ENCODE measurements at places on chromosomes 6 and 20. TPM values are rescaled to one million over a fixed set of nuclear protein-coding genes. Genes with fewer than 3 reads are reported as not detected.

Gene ALDH8A1
- 0.31 TPM for polyA plus RNA-seq

Gene OXT
- not detected for polyA plus RNA-seq

Gene POU3F2
- not detected for polyA plus RNA-seq

Gene MYB
- 1.5 TPM for polyA plus RNA-seq

Gene DPPA5
- not detected for polyA plus RNA-seq

Gene CLVS2
- polyA plus RNA-seq = not detected

Gene EFCAB8
- polyA plus RNA-seq = 0.11 TPM

Gene PNPLA1
- polyA plus RNA-seq = 0.02 TPM

Gene HAO1
- polyA plus RNA-seq = not detected

Gene CCN5
- 24.5 TPM for polyA plus RNA-seq

Gene EYA4
- polyA plus RNA-seq = 0.04 TPM

Gene ACSS1
- 8.0 TPM for polyA plus RNA-seq

Gene SUMO4
- polyA plus RNA-seq = not detected

Gene DSP
- 349 TPM for polyA plus RNA-seq

Gene GRM1
- not detected for polyA plus RNA-seq

All from esophagus (tissue), 2 donors.